Activated naive CD4-positive, alpha-beta T cell (primary cell): ENCODE measurements at places on chromosomes 6 and 20.

DNA sequence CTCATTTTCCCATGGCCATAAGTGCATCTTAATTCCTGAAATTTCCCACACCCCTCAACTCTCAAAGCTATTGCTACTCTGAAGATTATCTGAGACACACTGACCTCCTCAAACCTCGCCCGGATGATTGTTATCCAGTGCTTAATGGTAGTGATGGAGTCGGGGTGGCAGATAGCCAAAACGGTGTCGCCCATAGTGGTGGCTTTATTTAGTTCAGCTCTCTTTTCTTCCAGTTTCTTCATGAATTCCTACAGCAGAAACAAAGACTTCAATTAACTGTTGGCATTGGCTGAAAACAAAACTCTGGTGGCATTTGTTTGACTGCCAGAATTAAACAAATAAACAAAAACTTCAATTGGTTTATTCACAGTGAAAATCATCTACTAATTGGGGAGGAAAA lies 165.4 kb downstream of the DST start:
- DNase-seq = no peak

- no peak for DNase-seq
These were observed 4.0 kb upstream of the TUBB2B start for GRCh38 chr6:3231247-3232016.

GRCh38 chr6:168618546-168619315 lies 177.7 kb downstream of the SMOC2 start:
- DNase-seq = no peak

DNA sequence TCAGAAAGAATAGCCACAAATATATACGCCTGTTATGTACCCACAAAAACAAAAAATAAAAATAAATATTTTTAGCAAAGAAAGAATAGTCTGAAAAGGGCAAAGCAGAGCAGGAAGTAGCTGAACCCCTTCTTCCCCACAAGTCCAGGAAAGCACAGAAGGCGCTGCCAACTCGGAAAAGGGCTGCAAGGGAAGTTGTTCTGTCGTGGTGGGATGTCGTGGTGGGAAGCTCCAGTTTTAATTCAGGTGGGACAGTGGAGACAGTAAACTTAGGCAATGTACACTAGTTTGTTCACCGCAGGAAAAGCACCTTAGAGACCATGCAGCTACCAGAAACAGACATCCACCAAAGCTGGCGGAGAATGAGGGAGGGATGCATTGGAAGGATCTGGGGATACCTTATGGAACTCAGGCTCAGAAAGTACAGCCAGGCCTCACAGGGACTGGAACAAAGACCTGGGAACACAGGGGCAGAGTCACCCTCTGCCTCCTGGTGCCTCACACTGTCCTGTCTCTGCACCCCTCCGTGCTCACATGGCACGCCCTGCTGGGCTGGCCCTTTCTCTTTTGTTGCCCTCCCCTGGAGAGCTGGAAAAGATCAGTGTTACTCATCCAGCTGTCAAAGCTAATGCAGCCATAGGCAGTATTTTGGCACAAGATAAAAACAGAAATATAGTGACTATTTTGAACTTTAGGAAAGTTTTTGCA lies 3.3 kb upstream of the APMAP start:
- no peak for DNase-seq

DNA sequence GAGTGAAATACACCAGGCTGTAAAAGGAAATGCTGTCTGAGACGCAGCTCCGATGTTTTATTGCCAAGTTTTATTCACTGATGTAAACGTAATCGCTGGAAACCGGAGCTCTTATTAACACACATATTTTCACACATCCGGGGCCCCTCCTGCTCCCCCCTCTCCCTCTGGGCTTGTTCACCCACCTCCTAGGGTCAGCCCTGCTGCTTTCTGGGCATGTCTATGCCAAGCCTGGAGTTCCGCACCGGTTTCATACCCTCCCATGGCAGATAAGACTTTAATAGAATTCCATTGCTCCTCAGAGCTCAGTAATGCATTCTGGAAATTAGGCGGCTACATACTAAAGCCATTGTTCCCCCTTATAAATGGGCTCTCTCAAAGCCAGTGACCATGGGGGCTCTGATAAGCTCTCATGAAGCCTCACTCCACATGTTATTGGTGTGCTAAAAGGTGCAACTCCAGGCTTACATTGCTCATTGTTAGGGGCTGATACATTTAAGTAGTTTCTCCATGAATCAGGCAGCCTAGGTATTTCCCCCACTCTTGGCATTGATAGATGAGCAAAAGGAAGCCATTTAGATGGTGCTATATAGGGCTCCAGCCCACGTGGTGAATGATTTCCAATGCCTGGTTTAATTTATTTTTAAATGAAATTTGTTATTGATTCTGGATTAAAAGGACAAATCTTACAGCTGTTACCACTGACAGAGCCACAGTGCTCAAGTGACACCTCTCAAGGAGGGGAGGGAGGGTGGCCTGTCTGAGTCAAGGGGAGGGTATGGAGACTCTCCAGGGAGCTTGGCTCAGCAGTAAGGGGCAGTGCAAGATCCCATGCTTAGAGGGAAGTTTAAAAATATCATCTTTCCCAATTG lies 4.5 kb upstream of the VSTM2L start:
- no peak for DNase-seq

DNA sequence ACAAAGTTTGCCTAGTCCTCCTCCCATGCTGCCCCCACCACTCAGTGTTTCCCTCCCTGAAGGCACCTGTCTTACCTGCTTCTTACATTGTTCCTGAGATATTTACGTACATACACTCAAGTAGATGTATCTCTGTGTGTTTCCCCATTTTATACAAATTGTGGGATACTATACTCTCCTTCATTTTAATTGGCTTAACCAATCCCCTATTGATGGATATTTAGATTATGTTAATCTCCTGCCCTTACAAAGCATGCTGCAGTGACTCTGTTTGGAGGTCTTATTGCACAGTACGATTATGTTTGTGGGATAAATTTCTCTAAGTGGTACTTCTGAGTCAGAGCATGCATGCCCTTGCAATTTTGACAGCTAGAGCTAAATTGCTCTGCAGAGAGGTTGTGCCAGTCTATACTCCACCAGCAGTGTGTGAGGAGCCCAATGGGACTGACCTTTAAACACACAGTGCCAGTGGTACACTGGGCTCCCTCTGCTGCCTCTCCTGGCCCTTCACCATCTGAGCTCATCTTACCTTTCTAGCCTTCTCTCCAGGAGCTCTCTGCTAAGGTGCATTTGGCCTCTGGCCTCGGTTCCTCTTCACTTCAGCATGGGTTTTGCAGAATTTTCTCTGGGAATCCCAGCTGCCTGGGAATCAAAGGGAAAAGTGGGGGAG lies 57.4 kb downstream of the LYRM2 start:
- no peak for DNase-seq
